HFF-Myc (cell line): ENCODE measurements at places on chromosomes 12 and 14.

GRCh38 chr12:105876396-105876927 is 262.3 kb downstream of the NUAK1 start:
- DNase-seq = no peak

GRCh38 chr14:89731396-89731933 is 223.1 kb downstream of the EFCAB11 start:
- no peak for DNase-seq

- DNase-seq = no peak
These were observed 1392.4 kb upstream of the TMEM132C start for GRCh38 chr12:126874427-126875026.

- no peak for DNase-seq
These were observed 3.3 kb downstream of the NEMF start for GRCh38 chr14:49849213-49849847.

DNA sequence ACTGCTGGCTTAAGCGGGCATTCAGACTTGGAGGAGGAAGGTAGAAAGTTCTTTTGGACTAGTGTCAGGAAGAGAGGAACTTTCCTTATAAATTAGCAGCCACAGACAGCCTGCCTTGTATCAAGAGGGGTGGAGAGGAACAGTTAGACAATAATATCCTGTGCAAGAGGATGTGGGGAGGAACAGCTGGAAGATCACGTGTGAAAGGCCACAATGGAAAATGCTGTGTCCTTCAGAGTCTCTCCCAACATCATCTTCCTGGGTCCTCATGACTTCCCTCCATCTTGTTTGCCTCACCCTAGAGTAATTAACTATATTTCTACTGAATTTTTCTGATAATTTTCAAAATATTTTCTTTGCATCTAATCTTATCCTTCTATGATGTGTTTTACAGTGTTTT is 117.4 kb downstream of the MGAT4C start:
- no peak for DNase-seq
